ENCODE measurements at places on chromosomes 2 and 18.

GRCh38 chr2:1393321-1393720 lies 19.9 kb upstream of the TPO start:
- DNase-seq: no peak

GRCh38 chr2:63257473-63257872 lies 206.8 kb downstream of the OTX1 start:
- no peak for DNase-seq

DNA sequence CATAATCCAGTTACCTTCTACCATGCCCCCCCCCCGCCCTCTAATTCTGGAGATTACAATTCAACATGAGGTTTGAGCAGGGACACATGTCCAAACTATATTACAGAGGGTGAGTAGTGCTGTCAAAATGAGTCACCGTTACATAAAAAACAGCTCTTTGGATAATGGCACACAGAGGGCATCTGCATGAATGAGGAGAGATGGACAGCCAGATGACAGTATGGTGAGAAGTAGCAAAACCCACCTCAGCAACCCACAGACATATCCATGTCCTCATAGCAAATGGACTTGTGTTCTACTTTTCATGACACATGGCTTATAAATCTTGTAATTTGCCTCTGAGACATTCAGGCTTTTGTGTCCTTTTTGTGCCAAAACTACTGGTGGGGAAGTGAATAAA lies 132.0 kb downstream of the EML6 start:
- peak; percentile 38 for DNase-seq

DNA sequence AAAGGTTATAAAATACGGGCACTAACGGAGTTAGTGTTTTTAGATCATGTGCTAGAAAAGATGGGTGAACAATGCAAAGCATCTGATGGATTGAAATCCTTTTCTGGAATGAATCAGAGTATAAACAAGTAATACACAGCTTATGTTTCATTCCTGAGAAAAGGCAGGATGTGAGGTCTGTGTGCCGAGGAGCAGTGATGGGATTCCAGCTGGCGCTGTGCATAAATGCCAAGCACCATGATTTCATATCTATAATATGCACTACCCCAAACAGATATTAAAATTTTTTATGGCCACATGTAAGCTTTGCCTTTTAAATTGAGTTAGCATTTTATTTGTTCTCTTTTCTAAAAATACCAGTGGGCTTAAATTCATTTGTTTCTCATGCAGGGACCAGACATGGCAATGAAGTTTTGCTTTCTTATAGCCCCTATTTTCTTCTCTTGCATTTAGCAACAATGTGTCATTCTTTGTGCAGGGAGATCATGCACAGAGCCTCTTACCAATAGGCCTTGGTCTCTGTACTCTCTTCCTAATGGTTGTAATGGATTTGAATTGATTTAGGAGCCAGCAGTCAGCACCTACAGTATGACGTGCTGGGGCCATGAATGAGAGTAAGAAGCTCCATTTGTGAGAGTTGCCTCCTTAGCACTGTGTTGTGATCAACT lies 323.9 kb downstream of the SLC8A1 start:
- DNase-seq: peak; percentile 94

DNA sequence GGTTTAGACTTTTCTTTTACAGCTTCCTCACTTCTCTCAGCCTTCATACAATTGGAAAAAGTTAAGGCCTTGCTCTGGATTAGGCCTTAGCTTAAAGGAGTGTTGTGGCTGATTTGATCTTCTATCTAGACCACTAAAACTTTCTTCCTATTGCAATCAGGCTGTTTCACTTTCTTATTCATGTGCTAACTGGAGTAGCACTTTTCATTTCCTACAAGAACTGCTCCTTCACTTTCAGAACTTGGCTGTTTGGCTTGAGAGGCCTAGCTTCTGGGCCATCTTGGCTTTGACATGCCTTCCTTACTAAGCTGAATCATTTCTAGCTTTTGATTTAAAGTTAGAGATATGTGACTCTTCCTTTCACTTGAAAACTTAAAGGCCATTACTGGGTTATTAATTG lies 114.3 kb downstream of the ARHGEF4 start:
- no peak for DNase-seq

GRCh38 chr2:47497843-47498460 lies 95.0 kb downstream of the MSH2 start:
- no peak for DNase-seq

- DNase-seq: no peak
Observed at GRCh38 chr2:46362667-46363012, 65.4 kb downstream of the EPAS1 start.

DNA sequence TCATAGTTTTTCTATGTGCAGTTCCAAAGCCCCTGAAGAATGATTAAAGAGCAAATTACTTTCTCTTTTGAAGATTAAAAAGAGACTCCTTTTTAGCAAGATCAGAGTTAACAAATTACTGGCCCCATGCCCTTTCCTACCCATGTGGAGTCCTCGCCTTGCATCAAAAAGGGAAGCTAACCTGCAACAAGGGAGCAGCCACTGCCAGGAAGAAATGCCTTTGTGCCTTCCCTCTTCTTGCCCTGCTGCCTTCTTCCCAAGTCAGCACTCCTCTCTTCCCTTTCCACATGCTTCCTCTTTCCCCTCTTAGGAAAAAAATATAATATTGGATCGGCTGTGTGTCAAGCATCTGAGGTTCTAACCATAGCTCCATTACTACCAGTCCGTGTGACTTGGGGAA lies 37.1 kb upstream of the CYP1B1 start:
- DNase-seq: no peak

DNA sequence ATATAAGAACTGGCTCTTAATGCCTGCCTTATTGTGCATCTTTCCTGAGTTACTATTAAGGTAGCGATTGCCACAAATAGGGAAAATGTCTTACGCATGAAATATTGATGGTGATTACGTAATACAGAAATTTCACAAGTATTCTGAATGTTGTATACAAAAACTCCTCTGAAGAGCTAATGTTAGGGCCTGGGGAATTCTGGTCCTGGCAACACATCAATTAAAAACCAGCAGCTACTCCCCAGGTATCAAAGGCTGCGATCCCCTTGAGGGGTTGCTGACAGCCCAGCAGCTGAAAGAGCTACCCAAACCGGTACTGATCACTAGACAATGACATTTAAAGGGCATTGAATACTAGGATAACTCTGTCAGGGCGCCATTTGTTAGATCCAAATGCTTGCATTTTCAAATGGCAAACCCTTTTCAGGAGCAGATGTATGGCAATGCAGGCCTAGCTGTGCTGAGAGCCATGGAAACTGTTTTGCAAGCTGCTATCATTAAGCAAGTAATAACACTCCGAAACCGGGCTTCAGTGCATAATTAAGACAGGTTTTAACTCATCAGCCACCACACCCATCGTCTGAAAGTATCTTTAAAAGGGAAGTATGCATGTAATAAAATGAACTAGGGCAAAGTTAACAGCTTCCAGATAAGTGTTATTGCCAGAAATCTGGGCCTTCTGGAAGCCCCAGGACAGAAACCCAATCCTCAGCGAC lies 78.4 kb downstream of the CLHC1 start:
- no peak for DNase-seq

DNA sequence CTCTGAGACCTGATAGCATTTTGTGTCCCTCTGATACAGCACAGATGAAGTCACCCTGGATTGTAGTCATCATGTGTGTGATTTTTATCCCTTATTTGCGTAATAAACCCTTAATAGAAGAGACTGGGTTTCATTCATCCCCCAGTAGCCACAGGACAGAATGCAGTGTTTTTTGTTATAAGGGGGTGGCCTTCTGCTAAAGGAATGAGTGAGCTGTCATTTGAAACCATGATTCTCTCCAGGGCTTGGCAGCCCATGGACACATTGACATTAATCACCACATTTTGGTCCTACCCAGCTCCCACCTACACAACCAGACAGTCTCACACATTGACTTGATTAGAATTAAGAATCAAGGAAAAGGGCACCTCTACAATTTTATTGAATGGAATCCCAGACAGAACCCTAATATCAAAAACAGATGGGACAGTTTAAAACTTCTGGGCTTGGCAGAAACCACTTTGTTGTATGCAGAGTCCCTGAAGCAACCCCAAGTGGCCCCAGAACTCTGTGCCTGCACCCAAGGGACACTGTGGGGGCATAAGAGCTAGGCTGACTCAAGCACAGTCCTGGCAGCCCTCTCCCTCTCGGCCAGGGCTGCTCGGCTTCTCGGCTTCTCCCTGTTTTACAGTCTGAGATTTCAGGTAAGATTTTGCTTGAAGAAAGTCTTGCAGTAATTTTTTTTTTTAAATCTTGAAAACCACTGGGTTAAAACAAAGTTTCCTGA lies 254.0 kb upstream of the SLC14A2 start:
- DNase-seq: peak; percentile 94

DNA sequence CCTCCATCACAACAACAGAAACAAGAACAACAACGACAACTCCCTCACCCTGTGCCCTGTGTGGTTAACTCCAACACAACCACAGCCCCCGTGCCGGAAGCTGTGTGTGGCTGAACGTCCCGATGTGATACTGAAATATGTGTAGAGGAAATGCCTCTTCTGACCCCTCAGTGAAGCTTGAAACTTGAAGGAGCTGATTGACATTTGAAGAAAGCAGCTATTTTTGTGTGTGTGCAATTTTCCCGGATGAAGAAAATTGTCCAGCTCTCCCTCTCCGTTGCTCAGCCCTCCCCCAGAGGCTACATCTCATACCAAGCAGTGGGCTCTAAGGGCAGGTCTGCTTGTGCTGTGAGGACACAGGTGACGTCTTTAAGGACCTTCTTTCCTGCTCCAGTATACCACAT lies 173.8 kb downstream of the ICOS start:
- peak; percentile 31 for DNase-seq

DNA sequence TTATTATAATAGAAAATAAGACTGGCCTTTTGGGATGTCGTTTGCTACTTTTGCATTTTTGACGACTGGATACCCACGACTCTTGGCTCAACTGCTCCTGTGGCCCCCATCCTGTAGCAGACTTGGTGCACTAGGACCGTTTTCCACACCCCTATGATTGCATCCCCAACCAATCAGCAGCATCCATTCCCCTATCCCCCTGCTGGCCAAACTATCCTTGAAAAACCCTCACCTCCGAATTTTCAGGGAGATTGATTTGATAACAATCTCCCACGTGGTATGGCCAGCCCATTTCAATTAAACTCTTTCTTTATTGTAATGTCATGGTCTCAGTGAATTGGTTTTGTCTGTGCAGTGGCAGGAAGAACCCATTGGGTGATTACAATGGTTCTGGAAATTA lies 37.9 kb upstream of the TTR start:
- DNase-seq: no peak

DNA sequence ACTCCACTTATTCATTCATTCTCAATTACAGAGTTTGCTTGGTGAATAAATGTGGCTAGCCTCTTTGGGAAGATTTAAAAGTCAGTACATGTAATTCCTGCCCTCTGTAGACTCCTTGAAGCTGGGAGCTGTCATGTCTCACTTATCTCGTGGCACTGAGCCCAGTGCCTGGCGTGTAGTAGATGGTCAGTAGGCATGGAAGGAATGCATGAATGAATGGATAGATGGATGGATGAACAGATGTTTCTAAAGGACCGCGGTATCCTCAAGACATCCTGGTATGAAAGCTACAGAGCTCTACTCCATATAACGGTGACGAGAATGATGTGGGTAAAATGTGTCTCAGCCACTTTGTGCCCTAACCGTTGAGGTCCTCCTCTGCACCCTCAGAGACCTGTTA lies 83.0 kb downstream of the MARCO start:
- DNase-seq: no peak

DNA sequence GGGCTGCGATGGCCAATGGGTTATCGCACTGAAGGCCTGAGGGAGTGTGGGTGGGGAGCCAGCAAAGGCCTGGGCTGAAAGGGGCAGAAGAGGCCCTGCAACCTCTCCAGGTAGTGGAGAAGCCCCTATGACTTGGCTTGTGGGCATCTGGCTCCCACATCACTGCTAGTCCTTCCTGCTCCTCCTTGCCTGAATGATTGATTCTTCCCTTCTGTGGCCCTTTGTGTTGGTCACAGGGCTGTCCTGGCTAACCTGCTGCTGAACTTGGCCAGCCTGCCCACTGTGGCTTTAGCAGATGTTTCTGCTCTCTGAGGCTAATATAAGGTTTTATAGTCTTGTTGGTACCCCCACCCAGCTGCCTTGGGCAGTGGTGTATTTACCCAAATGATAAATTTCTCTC lies 136.2 kb upstream of the ALPP start:
- DNase-seq: no peak

- no peak for DNase-seq
Observed at GRCh38 chr2:232218778-232219495, 159.6 kb upstream of the ALPP start.

DNA sequence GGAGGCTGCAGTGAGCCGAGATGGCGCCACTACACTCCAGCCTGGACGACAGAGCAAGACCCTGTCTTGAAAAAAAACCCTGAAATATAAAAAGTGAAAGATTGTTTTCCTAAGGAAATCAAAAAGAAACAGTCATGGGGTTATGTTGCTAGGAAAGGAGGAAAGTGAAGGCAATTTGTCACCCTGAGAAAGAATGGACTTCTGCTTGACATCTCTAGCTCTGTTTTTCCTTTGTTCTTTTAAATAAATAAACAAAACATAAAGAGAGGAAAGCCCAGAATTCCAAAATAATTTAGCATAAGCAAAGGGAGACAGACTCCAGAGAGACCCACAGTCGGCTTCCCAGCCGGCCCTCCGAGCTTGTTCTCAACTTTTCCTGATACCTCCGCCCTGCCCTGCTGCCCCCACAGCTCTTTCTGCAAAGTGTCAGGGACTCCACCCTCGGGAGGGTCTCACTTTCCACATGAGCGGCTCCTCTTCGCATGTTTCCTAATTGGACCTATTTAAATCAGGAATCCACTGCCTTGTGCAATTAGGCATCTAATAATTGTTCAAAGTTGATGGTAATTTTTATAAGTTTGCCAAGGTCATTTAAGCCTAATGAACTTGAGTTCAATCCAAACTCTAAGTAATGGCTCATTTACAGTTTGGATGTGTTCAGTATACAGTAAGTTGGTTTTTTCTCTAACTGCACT lies 49.8 kb upstream of the COPS8 start:
- DNase-seq: no peak

DNA sequence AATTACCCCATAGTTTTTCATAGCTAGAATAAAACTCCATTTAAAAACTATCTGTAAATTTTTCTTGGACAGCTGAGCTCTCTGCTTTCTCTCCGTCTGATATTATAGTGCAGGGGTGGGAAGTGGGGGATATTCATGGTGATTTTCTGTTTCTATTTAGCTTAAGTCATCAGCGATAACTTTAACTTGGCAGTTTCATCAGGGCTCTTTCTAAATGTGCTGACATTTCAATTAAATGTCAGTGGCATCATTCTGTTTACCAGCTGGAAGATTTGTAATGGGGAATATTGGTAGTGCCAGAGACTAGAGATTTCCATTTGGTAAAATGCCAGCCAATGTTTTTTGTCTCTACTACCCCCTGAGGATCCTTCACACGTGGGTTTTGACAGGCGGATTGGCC lies 53.5 kb upstream of the CAPN13 start:
- no peak for DNase-seq

- DNase-seq: peak; percentile 44
Observed at GRCh38 chr2:14324308-14324707, 308.2 kb upstream of the LRATD1 start.

GRCh38 chr18:61546590-61546989 lies 213.4 kb downstream of the CDH20 start:
- DNase-seq: peak; percentile 88

GRCh38 chr2:9280224-9280623 lies 73.6 kb downstream of the ASAP2 start:
- no peak for DNase-seq
